ENCODE measurements at places on chromosomes 1 and 21.
A peak's percentile ranks its signal among the peaks of the same experiment; 100 is the strongest.

DNA sequence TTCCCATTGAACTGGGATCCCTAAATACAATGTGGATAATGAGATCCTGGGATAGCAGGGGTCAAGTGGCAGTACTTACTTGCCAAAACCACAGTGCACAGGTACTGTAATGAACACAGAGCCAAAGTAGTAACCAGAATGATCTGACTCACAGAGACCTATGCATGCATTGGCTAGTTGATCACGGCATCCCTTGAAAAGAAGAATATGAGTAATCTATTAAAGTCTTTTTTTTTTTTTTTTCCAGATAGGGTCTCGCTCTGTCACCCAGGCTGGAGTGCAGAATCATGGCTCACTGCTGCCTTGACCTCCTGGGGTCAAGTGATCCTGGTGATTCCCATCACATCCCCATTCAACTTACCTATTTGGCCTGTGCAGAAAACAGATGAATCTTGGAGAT lies 29.4 kb upstream of the EIF4G3 start:
- no peak for DNase-seq

GRCh38 chr1:45326627-45327623 lies at the start of gene HPDL:
TSS of gene HPDL (plus strand) at chr1:45326895. CDS start at chr1:45327149, 254 bp downstream.
- peak; percentile 55 for DNase-seq

- DNase-seq, result no peak
Measured at GRCh38 chr1:24142546-24143534, at the start of gene IL22RA1. TSS of gene IL22RA1 (minus strand) at chr1:24143140. CDS start at chr1:24143082, 58 bp downstream.

- no peak for DNase-seq
Measured at GRCh38 chr1:219050086-219050821, 123.4 kb upstream of the LYPLAL1 start.

- DNase-seq, result no peak
Measured at GRCh38 chr1:198656500-198656932, 17.7 kb downstream of the PTPRC start.

- no peak for DNase-seq
Measured at GRCh38 chr1:223695941-223696340, 16.4 kb upstream of the CAPN2 start.

GRCh38 chr1:108691128-108691941 lies 775 bp upstream of the PRPF38B start:
- DNase-seq, result no peak

DNA sequence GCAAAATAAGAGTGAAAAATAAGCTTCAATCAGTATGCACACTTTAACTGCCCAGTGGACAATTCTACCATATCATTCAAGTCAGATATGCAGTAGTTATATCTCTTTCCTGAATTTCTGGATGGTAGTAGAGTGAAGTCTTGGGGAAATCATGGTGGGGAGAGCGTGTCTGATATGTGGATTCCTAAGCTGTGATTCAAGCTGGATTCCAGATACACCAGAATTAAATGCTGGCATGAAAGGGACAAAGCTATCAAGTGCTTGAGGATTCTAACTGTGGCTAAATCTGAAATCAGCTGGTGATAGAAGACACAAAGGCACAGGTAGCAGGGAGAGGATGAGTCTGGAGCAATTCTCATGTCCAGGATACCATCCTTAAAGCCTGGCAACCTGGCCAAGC lies 323.5 kb downstream of the DUSP10 start:
- no peak for DNase-seq

DNA sequence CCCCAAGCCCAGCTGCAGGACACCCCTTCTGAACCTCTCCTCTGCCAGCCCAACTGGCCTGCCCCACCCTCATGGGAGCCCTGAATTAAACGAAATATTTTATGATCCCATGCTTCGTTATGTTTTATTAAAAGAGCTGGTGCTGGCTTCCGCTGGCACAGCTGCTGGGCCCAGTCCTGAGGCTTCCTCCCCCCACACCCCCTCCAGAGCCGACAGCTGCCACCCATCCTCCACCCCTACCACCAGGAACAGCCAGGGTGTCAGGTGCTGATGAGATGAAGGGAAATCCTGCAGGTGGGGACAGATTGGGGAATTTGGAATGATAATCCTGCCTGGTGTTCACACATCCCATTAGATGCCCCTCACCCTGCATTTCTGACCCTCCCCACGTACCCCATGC lies 19.0 kb downstream of the IGSF21 start:
- DNase-seq, result no peak

- no peak for DNase-seq
Measured at GRCh38 chr1:109773900-109774485, 10.3 kb upstream of the EPS8L3 start.

- no peak for DNase-seq
Measured at GRCh38 chr1:150554086-150554452, 4.9 kb downstream of the ADAMTSL4 start.

GRCh38 chr1:154819628-154820590 lies 50.2 kb downstream of the KCNN3 start:
- no peak for DNase-seq

GRCh38 chr1:117616356-117616755 lies 10.5 kb downstream of the TENT5C start:
- DNase-seq, result no peak

- no peak for DNase-seq
Measured at GRCh38 chr1:6509220-6509918, 17.9 kb upstream of the PLEKHG5 start.

- DNase-seq, result no peak
Measured at GRCh38 chr1:88787023-88787903, 103.2 kb downstream of the PKN2 start.

GRCh38 chr1:37795340-37796125 lies 1.9 kb downstream of the MANEAL start:
- DNase-seq, result peak; percentile 10

DNA sequence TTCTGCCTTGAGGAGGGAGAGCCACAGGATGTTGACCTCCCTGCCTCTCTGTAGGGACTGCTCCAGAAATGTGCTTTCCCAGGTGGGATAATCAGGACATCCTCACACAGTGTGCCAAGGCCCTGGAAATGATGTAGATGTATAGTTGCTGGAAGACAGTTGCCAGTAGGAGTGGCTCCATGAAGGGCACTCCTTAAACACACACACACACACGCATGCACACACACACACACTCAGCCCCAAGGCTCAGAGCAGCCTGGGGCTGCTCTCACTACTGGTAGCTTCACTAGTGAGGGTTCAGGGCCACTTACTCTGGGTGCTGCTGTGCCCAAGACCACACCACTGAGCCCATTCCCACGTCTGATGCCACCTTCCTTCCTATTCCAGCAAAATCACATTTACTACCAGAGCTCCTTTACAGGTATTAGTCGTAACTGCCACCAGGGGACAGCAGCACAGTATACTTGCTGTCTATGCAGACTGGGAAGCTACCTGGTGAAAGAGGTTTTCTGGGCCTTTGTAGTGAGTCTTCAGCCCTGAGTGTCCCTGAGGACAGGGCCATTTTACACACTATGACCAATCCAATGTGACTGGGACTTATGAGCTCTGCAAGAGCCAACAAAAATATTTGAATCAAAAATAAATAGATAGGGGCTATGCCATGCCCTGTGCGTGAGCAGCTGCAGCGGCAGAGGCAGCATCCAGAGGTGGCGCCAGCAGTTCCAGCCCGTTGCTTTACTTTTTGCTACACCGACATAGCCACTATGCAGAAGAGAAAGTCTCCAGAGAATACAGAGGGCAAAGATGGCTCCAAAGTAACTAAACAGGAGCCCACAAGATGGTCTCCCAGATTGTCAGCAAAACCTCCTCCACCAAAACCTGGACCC lies 15.0 kb downstream of the CRNN start:
- DNase-seq, result no peak

- DNase-seq, result no peak
Measured at GRCh38 chr1:184152434-184152898, 100.9 kb downstream of the TSEN15 start.

Data from activated CD4-positive, CD25-positive, alpha-beta regulatory T cell (primary cell).